ENCODE measurements at places on chromosomes 3 and 15.

DNA sequence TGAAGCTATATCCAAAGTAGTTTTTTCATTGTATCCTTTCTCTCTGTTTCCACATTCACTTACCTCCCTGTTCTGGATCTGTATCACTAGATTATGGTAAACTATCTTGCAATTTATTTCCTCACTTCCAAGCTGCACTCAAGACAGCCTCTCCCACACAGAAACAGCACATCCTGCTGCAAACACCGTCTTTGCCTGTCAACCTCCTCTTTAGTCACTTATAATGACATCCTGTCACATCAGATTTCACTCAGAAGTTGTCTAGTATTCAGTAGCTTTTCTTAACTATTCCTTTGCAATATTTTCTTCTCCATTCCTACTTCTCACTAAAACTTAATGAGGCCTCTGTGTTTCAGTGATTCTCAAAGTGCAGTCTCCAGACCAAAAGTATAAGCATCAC lies 490.8 kb downstream of the IGSF11 start:
- no peak for DNase-seq

- DNase-seq = no peak
Measured at GRCh38 chr15:31062310-31062847, 39.1 kb downstream of the TRPM1 start.

DNA sequence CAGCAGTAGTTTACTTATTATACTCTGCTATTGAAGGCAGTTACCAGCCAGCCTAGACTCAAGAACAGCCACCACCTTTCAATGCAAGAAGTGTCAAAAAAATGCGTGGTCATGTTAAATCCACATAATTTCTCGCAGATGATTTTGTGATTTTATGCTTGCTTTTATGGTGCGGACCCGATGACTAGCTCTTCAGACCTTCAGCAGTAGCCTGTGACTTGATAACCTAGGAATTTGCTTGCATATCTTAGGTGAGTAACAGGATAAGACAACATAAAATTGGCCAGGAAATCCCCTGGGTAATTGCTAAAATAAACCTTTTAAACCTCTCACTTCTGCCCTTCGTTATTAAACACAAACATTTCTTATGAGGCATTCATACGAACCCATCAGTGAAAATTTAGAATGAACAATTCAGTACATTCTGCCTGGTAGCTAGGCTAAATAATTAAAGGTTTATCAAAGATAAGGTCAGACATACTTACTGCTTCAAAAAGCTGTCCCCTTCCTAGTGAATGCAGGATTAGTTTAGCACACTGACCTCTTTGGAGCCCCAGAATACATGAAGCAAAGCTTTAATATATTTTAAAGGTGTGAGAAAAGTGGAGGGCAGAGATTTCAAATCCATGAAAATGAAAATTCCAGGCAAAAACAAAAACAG lies 798.8 kb downstream of the OTOL1 start:
- no peak for DNase-seq

- DNase-seq = no peak
Measured at GRCh38 chr3:123733341-123733740, 148.5 kb upstream of the HACD2 start.

Data from activated CD4-positive, alpha-beta T cell treated with anti-CD3 and anti-CD28 coated beads for 1 hour (primary cell).